NCI-H460 (cell line): ENCODE measurements at places on chromosomes 12 and 14. TPM values are rescaled to one million over a fixed set of nuclear protein-coding genes. Genes with fewer than 3 reads are reported as not detected.

- DNase-seq, result no peak
Measured at GRCh38 chr14:59566725-59567124, 9.9 kb downstream of the CCDC175 start.

- no peak for DNase-seq
Measured at GRCh38 chr14:101065696-101066694, 162.5 kb upstream of the RTL1 start.

DNA sequence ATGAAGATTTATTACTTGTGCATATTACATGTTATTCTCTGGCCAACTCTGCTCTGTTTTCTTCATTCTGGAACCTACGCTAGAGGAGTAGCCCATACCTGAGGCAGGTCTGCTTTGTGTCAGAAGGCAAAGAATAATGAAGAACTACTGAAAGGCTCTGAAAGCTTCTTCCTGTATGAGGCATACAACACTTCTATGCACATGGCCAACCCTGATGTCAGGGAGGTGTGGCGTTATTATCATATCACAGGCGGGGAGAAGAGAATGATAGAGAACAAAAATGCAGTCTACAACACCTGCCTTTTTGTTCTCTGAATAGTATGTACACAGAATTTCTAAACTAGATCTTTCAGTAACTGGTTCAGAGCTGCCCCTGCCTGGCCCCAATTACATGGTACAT, 32.5 kb upstream of the CRY1 start:
- DNase-seq, result no peak

C1RL gene
- 5.1 and 6.4 TPM in 2 replicates for total RNA-seq

GRCh38 chr14:35740215-35740614, 68.9 kb downstream of the RALGAPA1 start:
- DNase-seq, result no peak
